ENCODE measurements at places on chromosomes 6 and 20.

GRCh38 chr20:33945391-33946081 is 48.2 kb upstream of the RALY start:
- DNase-seq, result no peak

GRCh38 chr6:50889935-50890334 is 71.3 kb downstream of the TFAP2B start:
- no peak for DNase-seq

GRCh38 chr6:74840953-74841352 is 364.9 kb downstream of the COL12A1 start:
- DNase-seq, result no peak

- DNase-seq, result no peak
Measured at GRCh38 chr6:160215232-160215631, 43.4 kb downstream of the SLC22A2 start.

DNA sequence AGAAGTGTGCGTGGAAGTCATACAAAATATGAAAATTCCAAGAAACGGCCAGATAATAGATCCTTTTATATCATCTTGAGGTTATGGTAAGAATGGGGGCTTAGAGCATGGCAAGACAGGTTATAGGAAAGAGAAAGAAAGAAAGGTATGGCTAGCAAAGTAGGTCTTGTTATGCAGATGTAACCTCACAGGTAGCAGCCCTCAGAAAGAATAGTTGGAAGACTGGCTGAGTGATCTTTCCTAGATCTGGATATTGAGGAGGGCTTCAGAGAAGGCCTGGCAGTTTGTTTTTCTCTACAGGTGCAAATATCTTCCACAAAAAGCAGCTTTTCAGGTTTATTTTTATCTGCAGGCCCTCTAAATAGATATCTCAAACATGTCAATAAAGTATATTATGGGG is 679.5 kb downstream of the KHDRBS2 start:
- DNase-seq, result no peak

DNA sequence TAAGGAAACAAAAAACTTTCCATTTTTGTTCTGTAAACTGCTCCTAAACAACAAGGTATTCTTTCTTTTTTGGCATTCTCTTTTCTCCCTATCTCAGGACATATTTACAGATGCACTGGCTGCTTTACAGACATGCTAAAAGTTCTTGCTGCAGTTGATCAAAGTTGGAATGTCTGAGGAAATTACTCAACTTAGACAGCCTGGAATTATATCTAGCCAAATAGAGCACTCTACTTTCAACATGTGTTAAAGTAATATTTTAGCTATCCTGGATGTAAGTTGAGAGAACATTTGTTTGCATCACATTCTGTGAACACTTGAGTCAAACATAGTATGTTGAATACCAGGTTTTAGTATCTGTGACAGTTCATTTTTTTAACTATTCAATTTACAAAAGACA is 24.8 kb downstream of the TASP1 start:
- no peak for DNase-seq

GRCh38 chr6:145765449-145765848 is 30.1 kb upstream of the EPM2A start:
- no peak for DNase-seq

DNA sequence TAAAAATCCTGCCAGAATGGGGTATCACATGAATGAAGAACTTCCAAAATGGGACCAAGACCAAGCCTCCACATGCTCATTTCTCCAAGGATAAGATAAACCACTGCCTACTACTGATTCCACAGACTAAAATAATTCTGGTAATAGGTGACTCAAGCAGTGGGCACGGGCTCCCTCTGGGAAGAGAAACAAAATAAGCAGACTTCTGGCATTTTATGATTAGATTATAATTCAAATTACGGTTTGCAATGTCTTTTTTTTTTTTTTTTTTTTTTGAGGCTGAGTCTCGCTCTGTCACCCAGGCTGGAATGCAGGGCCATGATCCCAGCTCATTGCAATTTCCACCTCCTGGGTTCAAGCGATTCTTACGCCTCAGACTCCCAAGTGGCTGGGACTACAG is 16.0 kb downstream of the UQCC1 start:
- peak; percentile 80 for DNase-seq

DNA sequence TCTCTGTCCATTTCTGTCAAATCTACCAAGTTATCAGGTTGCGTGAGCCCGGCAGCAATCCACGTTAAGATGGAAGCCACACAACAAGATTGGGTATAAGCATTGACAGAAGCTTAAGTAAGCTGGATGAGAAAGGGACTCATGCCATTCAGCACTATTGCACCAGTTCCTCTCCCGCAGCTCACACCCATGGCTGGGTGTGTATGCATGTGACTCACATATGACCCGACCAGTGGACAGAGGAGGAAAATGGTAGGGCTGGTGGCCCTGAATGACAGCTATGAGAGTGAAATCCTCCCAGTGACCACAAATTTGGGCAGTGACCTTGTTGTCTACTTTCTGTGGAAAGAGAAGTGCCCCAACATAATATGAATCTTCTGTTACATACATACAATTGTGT is 113.5 kb downstream of the OTOR start:
- no peak for DNase-seq

DNA sequence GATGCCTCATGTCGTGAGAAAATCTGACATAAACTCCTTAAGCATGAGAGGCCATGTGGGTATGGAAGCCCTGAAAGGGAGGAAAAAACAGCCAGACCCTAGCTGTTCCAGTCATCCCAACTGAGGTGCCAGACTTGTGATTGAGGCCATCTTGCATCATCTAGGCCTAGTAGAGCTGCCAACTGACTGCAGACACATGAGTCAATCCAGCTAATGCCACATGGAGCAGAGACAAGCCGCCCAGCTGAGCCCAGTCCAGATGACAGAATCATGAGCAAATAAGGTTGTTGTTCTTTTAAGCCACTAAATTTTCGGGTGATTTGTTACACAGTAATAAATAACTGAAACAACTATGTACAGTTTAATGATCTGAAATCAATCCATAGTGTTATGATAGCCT is 680.9 kb downstream of the MAFB start:
- no peak for DNase-seq

DNA sequence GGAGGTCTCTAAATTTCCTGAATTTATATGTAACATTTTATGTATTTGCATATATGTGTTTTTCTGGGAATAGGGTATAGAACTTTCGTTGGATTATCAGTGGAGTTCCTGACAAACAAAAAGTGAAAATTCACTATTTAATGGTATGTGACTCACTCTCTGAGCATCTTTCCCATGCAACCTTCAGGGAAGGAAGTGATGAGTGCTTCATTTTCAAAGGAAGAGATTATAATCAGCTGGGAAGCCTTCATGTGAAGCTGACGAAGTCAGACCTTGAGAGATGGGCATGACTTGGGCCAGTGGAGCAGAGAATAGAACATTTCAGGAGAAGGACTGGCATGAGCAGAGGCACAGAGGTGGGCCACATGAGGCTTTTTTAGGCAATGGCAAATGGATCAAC is 72.7 kb downstream of the FAXC start:
- DNase-seq, result peak; percentile 40

GRCh38 chr6:39494998-39495397 is 172.5 kb upstream of the KCNK16 start:
- DNase-seq, result no peak

- no peak for DNase-seq
Measured at GRCh38 chr20:57703013-57703412, 6.8 kb downstream of the PMEPA1 start.

DNA sequence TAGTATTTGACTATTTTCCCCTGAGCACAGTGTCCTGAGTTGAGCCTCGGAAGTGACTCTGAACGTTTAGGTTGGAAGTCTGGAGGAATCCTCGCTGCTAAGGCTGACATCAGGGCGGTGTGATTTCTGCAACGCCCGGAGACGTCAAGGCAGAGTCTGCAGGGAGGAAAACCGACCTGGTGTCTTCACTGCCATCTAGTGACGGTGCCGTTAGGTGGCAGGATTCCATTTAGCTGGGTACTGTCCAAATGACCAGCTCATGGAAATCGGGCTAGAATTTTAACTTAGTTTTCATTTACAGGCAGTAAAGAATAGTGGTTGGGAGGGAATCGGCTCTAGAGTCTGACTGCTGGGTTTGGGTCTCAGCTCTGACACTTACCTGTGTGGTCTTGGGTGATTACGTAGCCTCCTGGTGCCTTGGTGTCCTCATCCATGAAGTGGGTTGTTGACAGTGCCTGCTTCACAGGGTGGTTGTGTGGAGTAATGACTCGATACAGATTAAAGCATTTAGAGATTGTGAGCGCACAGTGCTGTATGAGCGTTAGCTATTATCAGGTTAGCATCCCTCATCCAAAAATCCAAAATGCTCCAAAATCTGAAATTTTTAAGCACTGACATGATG is 35.0 kb downstream of the FOXF2 start:
- DNase-seq, result peak; percentile 73

- DNase-seq, result peak; percentile 53
Measured at GRCh38 chr6:35562060-35562459, 49.4 kb upstream of the TULP1 start.

GRCh38 chr6:100426744-100427338 is 37.9 kb downstream of the SIM1 start:
- DNase-seq, result no peak

DNA sequence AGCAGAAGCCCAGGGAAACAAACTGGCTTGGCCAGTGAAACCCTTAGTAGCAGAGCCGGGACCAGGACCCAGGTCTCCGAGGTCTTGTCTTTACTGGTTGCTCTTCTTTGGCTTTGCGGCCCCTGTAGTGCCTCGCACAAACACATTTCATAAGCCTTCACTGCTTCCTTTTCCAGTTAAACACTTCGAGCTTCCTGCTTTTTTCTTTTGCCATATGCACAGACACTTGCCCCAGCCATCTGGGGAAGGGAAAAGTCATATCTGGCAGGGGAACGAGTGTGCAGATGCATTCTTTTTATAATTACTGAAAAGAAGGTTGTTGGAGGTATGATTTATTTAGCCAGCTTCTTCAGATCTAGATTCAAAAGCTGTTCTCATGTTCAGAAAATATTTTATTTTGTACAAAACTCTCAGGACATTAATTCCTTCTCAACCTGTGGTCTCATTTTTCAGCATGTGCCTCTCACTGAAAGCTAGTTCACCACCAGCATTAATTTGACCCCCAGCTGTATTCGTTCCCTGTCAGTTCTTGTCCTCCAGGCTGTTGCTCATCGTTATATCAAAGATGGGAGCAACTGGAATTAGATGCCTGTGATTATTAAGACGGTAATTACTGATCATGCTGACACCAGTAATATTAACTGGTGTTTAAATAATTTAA is 19.2 kb downstream of the KLHL32 start:
- no peak for DNase-seq

DNA sequence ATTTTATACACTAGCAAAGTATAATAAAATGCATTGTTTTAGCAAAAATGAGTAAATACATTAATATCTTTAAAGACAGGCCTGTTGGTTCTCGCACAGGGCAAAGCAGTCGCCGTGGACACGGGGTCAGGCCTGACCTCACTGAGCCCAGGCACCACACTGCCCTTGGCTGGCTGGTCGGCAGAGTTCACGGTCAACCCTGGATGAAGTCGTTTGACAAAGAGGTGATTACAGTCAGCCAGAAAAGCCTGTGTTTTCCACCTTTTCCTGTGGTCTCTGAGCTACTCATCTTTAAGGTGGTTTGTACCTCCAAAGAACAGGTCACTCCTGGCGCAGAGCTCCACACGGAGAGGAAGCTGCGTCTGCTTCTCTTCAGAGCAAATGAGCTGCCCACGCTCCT is 191.5 kb downstream of the DLL1 start:
- no peak for DNase-seq

- DNase-seq, result no peak
Measured at GRCh38 chr6:122576888-122577287, 33.3 kb upstream of the PKIB start.

DNA sequence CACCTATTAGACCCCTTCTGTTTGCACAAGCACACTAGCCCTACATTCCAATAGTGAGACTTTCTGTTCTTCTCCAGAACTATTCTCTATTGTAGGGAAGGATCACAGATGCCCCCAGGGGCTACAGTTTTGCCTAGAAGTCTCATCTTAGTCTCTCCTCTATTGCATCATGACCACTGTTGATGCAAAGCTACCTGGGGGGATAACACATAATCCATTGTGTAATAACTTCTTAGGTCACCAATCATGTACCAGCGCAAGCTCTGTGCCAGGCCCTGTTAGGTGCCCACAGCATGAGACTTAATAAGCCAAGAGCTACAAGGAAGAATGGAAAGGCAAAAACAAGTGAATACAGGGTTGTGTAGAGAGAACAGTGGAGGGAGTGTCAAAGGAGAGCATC is 98.1 kb upstream of the TNFAIP3 start:
- DNase-seq, result no peak

DNA sequence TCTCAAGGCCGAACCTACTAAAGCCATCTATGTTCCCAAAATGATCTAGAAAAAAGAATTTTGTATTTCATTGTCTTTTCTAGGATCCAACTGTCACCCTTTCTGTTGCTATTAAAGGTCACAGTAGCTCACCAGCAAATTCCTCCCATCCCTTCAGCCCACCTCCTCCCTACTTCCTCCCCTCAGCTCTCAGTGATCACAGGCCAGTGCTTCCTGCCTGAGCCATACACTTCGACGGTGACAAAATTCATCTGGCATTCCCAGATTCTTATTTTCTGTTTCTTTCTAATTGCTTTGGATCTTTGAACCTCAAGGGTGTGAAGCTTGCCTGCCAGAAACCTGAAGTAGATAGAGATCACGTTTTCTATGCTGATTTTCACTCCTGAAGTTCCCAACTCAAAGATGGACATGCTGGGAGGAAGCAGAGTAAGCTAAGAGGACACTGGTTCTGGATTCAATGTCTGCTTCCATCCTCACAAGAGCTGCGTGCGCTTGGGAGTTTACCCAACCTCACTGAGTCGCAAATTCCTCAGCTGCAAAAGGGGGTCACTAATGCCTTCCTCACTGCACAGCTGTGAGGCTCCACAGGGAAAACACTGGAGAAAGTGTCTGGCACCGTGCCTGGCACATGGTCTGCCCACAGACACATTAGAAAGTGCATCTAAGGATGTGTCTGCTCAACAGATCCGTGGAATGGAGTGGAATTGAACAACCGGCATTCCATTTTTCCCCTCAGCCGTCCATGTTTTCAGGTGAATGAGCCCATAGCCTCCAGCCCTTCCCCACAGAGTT is 34.5 kb downstream of the MDGA1 start:
- DNase-seq, result peak; percentile 28

DNA sequence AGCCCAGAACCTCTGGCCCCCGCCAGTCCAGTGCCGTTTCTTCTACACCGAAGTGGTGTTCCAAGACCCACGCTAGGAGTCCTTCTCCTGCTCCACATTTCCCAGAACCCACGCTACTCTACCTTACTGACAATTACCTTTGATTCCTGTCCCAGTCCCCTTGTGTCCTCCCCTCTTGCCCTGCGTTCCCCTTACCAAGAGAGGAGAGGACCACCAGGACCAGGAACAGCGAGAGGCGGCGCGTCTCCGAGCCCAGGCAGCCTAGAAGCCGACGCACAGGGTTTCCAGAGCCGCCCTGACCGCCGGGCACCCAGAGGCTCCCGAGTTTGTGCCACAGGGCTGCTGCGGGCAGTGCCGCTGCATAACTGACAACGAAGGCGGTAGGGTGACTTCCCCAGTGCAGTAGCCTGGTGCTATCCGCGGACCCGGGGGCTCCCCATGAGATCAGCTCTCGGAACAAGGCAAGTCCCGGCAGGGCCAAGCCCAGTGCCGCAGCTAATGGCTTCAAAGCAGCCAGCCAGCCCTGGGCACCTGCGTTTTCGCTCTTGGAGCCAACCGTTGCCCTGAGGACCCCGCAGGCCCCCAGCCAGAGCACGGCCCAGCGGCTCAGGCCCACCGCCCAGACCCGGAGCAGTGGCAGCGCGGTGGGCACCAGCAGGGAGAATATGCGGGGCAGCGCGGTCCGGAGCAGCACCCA is 512 bp downstream of the TAP1 start:
- peak; percentile 58 for DNase-seq

- DNase-seq, result no peak
Measured at GRCh38 chr6:41059556-41059955, 6.6 kb downstream of the APOBEC2 start.

GRCh38 chr6:87826424-87826823 is 124.4 kb upstream of the AKIRIN2 start:
- DNase-seq, result no peak
